Activated T-helper 2 cell treated with anti-CD3 and anti-CD28 coated beads, Interferon-gamma antibody, Interleukin-2, Interleukin-4, amounts not matched to agents 10 μg/mL and 5 μg/mL and 100 μg/mL, durations not matched to agents 14 hours and 24 hours and 36 hours (primary cell): ENCODE measurements at places on chromosomes 1 and 21.

- H3K27ac ChIP-seq = no peak overlapping the region
- no peaks in the 10 kb centered on the region for H3K36me3 ChIP-seq
- peaks cover 7% of the 10 kb centered on the region for H3K27me3 ChIP-seq
- no peak overlapping the region for H3K4me3 ChIP-seq
Observed at GRCh38 chr1:200452850-200453552, 43.2 kb upstream of the ZNF281 start.

- H3K36me3 ChIP-seq = no peaks in the 10 kb centered on the region
- H3K27ac ChIP-seq = no peak overlapping the region
- H3K4me3 ChIP-seq = no peak overlapping the region
- H3K27me3 ChIP-seq = peaks cover 68% of the 10 kb centered on the region
- H3K4me1 ChIP-seq = no peaks in the 10 kb centered on the region
- no peak for DNase-seq
Observed at GRCh38 chr21:38489729-38490128, 8.5 kb downstream of the ERG start.

- no peaks in the 10 kb centered on the region for H3K36me3 ChIP-seq
- no peak overlapping the region for H3K4me3 ChIP-seq
- no peak overlapping the region for H3K27ac ChIP-seq
- H3K4me1 ChIP-seq = no peaks in the 10 kb centered on the region
- no peak for DNase-seq
- no peaks in the 10 kb centered on the region for H3K27me3 ChIP-seq
Observed at GRCh38 chr1:225155555-225155954, 226.1 kb downstream of the DNAH14 start.

DNA sequence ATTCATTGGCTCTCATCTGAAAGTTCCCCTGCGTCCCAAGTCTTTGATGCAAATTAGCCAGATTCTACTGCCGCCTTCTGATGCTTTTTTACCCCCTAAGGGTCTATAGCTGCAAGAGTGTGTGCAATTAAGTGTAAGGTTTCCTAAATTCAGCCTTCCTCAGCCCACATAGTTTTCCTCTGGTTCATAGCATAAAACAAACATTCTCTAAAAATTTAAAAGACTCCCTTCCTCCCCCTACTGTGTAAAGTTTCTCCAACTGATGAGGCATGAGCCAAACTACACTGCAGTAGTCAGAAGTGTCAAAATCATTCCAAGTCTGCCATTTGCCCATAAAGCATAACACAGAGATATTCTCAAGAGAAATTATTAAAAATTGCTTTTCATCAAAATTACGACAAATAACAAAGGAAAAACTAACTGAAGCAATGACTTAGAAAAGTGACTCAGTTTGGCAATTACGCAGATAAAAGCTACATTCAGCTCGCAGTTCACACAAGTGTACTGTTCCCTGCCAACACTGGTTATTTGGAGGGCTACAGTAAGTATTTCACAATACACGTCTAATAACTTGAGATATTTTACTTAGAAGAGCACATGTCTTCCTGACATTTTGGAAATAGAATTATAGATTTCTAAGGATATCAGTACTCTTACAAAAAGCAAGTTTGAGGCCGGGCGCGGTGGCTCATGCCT is 15.4 kb downstream of the KCNH1 start:
- DNase-seq = no peak
- peaks cover 11% of the 10 kb centered on the region for H3K27me3 ChIP-seq
- H3K4me3 ChIP-seq = no peak overlapping the region
- no peaks in the 10 kb centered on the region for H3K4me1 ChIP-seq

DNA sequence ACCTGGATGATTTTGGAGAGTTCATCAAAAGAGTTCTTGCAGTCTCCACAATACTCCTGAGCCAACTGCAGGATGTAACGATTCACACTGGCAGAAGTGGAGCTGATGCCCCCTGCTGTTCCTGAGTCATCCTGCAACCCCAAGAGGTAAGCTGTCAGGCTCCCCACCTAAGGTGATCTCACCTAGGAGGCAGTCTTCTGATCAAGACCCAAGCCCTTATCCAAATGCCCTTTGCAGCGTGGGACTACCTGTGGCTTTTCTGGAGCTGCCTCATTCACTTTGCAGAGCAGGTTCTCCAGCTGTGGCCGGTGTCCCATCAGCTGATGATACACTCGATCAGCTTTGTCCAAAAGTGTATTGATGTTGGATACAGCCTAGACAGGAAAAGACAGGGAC is 96.4 kb downstream of the UBR4 start:
- H3K27ac ChIP-seq = no peak overlapping the region
- no peak overlapping the region for H3K4me3 ChIP-seq
- DNase-seq = peak; percentile 26
- H3K36me3 ChIP-seq = peaks cover 86% of the 10 kb centered on the region
- H3K27me3 ChIP-seq = no peaks in the 10 kb centered on the region

GRCh38 chr1:162903246-162903645 is 42.3 kb upstream of the CCDC190 start:
- no peaks in the 10 kb centered on the region for H3K4me1 ChIP-seq
- no peak overlapping the region for H3K27ac ChIP-seq
- DNase-seq = no peak
- H3K4me3 ChIP-seq = no peak overlapping the region

DNA sequence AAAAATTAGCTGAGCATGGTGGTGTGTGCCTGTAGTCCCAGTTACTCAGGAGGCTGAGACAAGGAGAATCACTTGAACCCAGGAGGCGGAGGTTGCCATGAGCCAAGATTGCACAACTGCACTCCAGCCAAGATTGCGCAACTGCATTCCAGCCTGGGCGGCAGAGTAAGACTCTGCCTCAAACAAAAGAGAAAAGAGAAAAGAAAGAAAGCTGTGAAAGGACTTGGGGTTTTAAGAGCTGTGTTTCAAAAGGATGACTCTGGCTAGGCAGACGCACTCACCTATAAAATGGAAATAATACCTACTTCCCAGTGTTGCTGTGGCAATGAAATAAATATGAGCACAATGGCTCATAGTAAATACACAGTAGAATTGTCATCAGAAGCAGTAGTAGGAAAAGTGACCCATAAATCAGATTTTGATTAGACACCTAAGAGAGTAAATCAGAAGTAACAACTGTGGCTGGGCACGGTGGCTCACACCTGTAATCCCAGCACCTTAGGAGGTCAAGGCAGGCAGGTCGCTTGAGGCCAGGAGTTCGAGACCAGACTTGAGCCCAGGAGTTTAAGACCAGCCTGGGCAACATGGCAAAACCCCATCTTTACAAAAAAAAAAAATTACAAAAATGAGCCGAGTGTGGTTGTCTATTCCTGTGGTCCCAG is 45.9 kb upstream of the PUM1 start:
- no peak overlapping the region for H3K4me3 ChIP-seq
- no peak overlapping the region for H3K27ac ChIP-seq
- no peaks in the 10 kb centered on the region for H3K36me3 ChIP-seq
- DNase-seq = no peak
- no peaks in the 10 kb centered on the region for H3K4me1 ChIP-seq

- no peaks in the 10 kb centered on the region for H3K4me1 ChIP-seq
- H3K27me3 ChIP-seq = no peaks in the 10 kb centered on the region
- H3K36me3 ChIP-seq = no peaks in the 10 kb centered on the region
- H3K4me3 ChIP-seq = no peak overlapping the region
- H3K27ac ChIP-seq = no peak overlapping the region
Observed at GRCh38 chr1:201419256-201419655, 2.3 kb downstream of the TNNI1 start.

DNA sequence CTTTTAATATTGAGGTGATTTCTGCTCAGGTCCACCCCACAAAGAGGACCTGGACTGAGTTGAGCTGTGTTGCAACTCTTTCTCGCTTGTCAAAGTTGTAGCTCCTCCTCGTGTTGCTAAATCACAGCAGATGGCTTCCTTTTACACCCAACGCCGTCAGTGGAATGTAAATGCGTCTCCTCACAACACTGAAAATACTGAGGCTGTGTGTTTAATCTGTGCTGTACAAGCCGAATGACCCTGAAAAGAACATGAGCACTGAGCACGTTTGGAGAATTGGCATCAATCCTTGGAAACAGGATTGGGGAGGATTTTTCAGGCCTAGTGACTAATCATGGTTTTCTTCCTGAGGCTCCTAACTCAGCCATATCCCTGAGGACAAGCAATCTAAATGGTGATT is 196.0 kb downstream of the CRB1 start:
- no peak for DNase-seq
- H3K4me1 ChIP-seq = peaks cover 3% of the 10 kb centered on the region
- no peak overlapping the region for H3K27ac ChIP-seq
- peaks cover 9% of the 10 kb centered on the region for H3K27me3 ChIP-seq

DNA sequence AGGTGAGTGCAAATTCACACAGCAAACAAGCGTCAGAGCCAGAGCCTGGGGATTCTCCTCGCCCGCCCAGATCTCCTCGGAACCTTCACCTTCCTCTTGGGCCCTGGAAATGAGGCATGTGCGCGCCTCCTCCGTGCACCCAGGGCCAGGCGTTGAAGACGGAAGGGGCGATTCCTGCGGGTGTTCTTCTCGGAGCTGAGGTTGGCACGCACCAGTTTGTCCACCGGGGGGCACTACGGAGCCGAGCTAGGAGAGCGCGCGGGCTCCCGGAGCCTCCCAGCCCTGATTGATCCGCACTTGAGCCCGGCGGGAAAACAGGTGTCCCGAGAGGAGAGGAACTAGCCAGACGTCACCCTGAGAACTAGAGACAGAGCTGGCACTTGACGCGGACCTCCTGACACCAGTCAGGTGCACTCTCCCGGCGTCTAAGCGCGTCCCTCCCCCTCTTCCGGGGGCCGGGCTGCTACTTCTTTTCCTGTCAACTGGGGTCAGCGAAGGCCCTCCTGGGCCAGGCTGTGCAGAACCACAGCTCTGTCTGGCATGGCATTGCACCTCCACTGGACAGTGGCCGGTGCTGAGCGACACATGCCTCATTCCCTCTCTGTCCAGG is 18.3 kb upstream of the SERINC2 start:
- H3K27me3 ChIP-seq = peaks cover 3% of the 10 kb centered on the region
- no peaks in the 10 kb centered on the region for H3K36me3 ChIP-seq
- peak; percentile 71 for DNase-seq

DNA sequence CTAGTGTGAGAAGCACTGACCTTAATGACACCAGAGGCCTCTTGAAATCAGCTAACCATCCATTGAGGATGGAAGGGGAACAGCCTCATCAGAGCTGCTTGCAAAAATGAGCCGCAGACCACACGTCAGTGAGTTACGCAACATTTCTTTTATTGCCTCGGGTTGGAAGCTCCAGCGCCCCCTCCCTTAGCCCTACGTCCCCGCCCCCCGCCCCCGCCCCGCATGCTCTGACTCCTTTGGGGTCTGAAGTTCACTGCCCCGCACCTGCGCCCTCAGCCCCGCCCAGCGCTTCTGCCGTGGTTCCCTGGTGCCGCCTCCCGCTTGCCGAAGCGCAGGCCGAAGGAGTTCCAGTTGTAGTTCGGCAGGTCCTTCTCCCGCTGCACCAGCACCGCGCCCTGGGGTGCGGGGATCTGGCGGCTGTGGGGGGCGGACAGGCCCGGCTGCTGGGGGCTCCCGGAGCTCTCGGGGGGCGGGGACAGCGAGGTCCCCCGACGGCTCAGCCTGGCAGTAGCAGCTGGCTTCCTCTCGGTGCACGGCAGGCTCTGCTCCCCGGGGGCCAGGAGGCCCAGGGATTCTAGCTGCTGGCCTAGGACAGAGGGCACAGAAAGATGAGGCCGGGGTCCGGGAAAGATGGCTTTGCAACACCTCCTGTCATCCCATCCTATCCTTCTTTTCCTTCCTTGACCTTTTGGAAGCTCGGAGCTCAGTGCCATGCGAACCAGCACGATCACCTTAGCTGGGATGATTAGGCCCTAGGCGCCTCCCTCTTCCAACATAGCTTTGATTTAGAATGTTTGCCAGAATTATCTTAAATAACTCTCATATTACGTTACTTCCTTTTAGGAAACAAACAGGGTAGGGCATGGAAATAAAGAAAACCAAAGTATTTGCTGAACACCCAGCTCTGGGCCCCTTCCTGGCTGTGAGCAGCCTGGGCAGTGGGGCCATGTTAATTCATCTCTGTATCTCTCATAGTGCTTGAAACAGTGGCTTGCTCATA is 5.8 kb downstream of the KISS1 start:
- H3K27ac ChIP-seq = no peak overlapping the region
- DNase-seq = no peak
- H3K4me1 ChIP-seq = peaks cover 11% of the 10 kb centered on the region
- no peaks in the 10 kb centered on the region for H3K36me3 ChIP-seq

GRCh38 chr1:57848406-57848805 is 424.5 kb upstream of the DAB1 start:
- no peaks in the 10 kb centered on the region for H3K4me1 ChIP-seq
- H3K27me3 ChIP-seq = no peaks in the 10 kb centered on the region
- H3K36me3 ChIP-seq = no peaks in the 10 kb centered on the region
- no peak overlapping the region for H3K4me3 ChIP-seq
- DNase-seq = no peak
